ENCODE measurements at places on chromosomes 5 and 9.
A peak's percentile ranks its signal among the peaks of the same experiment; 100 is the strongest.

DNA sequence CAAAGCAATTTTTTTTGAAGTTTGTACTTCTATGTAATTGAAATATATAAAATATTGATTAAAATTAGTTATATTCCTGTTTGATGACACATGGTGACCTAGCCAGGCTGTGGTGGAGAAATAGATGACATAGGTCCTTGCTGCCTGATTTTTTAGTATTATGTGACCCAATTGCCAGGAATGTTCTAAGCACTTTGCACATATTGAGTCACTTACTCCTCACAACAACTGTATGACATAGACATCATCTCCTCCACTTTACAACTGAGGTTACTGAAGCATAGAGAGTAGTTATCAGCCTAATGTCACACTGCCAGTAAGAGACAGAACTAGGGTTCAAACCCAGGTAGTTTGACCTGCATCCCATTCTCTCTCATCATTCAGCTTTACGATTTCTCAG lies 26.2 kb upstream of the SNX18 start:
- no peak for DNase-seq

DNA sequence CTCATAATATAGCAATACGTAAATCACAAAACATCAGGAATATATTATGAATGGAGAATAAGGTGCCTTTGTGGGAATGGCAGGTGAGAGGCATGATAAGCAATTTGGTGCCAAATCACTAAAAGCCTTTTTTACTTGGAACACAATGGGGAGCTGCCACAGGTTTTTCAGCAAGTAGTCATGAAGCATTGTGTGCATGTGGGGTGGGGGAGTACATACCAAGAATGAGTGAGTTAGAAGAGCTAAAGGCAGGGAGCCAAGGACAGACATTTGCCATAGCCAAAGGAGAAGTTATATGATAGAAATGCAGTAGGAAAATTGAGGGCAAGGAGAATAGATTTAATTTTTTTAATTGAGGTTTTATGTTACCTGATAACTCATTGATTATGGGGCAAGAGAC lies 445.0 kb upstream of the SMC2 start:
- no peak for DNase-seq

- DNase-seq: no peak
These were observed 179.5 kb downstream of the RASEF start for GRCh38 chr9:82883436-82883835.

DNA sequence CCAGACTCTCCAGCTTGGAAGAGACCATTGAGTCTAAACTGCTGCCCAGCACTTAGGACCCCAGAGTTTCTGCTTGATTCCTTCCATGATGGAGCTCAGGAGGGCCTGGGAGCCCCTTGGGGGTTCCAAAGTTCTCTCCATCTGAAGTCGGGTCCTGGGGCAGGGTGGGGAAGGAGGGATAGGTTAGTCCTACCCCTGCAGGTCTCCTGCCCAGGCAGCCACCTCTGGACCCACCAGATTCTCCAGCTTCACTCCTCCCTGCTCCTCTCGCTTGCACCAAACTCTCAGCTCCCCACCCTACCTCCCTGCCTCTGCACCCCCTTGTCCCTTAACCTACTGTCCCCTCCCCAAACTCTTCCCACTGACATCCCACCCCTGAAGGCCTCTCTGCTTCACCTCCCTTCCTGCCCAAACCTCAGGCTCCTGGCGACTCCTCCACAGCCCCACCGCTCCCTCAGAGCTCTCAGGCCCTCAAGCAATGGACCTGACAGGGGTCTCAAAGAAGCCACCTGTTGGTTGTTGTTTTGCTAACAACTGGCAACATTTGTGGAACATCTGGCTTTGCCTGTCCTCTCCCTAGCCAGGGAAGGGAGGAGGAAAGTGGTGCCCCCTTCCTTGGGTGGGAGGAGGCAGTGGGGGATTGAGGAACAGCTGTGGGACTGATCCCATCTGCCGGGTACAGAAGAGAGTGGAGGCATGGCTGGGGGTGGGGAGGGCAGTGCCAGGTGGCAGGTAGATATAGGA lies 137.5 kb downstream of the RGS3 start:
- no peak for DNase-seq

GRCh38 chr5:180173875-180174586 lies 35.0 kb downstream of the RASGEF1C start:
- DNase-seq: no peak

- DNase-seq: peak; percentile 19
These were observed 84.9 kb downstream of the RGS3 start for GRCh38 chr9:113548221-113549041.

- DNase-seq: no peak
These were observed 200.7 kb downstream of the PARP8 start for GRCh38 chr5:50867140-50867539.

DNA sequence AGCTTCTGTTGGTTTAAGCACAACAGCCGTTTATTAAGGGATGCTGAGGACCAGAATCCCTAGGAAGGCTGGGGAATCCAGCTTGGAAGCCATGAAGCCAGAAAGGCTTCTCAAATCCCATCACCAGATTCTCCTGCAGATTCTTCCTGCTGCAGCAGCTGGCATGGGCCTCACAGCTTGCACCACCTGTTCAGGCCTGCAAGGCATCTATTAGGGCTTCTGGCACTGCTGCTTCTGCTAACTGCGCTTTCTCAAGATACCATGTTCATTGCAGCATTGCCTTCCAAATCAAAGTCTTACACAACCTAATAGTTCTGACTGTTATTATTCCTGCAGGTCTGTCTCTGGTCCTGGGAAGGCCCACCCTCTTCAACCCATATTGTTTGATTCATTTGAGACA lies 51.2 kb upstream of the ZNF366 start:
- no peak for DNase-seq

DNA sequence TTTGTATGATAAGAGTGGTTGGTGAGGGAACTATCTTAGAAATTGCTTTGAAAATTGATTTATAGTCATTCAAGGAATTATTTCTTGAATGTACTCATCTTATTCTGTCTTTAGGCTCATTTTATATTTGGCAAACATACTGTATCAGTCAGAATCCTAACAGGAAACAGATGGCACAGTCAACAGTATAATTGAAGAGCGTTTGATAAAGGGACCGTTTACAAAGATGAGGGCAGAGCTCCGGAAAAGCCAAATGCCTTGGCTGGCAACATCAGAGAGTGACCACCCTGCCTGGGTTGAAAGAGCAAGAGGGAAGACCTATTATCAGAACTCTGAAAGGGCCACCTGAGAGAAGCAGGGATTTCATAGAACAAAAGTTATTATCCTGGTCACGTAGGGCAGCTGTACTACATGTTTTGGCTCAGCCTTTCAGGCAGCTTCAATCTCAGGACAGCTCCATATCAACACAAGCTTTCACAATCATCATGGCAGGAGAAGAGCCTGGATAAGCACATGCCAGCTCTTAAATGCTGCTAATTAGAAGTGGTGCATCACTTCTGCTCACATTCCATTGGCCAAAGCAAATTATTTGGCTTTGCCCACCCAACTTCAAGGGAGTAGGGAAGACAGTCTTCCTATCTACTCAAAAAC lies 47.2 kb upstream of the ARL15 start:
- DNase-seq: no peak
